Activated CD4-positive, alpha-beta T cell treated with anti-CD3 and anti-CD28 coated beads, Interleukin-2, Interleukin-6, amounts not matched to agents 100 ng/mL and 50 ng/mL, durations not matched to agents 16 hours and 8 hours (primary cell): ENCODE measurements at places on chromosomes 1 and 21.
A peak's percentile ranks its signal among the peaks of the same experiment; 100 is the strongest.

DNA sequence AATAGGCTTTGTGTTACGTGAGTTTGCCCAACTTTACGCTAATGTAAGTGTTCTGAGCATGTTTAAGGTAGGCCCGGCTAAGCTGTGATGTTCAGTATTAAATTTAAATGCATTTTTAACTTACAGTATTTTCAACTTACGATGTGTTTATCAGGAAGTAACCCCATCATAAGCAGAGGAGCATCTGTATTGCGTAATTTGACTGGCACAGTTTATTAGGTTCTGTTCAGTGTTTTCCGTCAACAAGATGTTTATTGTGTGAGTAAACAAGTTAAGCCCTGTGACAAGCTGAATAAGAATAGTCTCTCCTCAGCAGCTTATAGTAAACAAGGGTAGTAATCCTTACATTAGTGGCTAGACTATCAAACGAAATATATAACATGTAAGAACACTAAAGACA, 27.2 kb upstream of the SHISA4 start:
- DNase-seq: no peak

GRCh38 chr1:200143347-200143746, 115.8 kb downstream of the NR5A2 start:
- no peak for DNase-seq

DNA sequence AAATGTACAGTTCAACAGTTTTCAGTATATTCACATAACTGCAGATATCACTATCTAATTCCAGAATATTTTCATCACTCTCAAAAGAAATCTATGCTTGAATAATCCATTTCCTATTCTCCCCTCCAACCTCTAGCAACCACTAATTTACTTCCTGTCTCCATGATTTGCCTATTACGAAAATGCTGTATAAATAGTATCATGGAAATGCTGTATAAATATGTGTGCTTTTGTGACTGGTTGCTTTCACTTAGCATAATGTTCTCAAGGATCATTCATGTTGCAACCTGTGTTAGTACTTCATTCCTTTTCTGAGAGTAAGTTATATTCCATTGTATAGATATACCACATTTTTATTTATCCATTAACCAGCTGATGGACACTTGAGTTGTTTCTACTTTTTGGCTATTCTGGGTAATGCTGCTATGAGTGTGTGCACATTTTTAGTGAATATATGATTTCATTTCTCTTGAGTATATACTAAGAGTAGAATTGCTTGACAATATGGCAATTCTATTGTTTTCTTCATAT, 115.6 kb downstream of the TNFSF18 start:
- no peak for DNase-seq

DNA sequence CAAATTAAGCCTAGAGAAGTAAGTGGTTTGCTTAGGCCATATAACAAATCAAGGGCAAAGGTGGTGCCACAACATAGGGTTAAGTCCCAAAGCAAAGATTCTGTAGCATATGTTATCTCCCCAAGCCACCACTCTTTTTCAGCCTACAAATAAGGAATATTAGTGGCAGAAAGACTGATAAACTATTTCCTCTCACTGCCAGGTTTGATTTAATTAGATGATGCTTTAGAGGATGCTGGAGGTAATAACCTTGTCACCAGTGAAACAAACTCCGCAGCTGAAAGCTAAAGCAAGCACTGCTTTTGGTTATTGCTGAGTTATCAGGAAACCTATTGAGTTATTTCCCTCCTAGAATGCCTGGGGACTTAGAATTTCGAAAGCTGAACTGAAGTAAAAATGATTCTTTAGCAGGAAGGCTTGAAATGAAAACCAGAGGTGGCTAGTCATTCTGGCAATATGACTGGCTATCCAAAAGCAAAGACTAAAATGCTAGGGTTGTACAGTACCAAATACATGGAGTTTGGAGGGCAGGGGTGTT, 145.2 kb downstream of the SYT2 start:
- DNase-seq: peak; percentile 49

DNA sequence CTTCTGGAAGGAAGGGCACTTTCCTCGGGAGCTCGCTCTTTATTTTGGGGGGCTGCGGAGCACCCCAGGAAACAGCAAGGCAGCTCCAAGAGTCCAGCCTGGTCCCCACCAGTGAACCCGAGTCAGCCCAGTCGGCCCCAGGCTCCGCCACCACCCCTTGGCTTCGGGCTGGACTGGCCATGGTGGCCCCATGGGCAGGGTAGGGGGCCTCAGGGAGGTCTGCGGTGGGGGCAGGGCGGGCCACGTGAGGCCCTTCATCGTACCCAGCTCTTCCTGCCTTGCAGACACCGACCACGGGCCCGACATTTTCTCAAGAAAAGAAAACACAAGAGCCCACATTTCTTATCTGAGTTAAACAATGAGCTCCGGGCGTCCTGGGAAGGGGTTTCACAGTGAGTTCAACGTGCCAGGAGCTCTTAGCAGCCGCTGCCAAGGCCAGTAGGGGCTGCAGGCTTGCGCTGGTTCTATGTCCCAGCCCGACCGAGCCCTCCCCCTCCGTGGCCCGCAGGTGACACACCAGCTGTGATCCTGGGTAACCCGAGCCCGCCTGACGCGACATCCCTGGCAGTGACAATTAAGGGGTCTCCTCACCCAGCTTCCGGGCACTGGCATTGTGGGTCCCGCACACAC, 66.2 kb downstream of the PRDM16 start:
- DNase-seq: no peak

- DNase-seq: no peak
Measured at GRCh38 chr21:41536076-41536826, 28.3 kb upstream of the TMPRSS2 start.

- peak; percentile 14 for DNase-seq
Measured at GRCh38 chr1:27153927-27154358, 982 bp downstream of the SLC9A1 start.

DNA sequence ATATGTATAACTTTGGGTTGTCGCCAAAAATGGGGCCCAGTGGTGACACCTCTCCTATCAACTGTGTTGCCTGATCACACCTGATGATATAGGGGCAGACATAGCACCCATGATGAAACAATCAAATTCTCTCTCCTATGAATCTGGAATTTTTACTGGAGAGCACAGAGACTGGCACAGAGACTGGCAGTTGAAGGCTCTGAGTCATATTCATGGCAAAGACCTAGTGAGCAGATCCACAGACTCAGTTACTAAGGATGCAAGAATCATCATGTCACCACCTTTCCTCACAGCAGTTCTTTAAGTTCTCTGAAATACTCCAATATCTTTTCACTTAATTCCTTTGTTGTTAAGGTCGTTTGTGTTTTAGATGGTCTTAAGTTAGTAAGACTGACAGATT, 60.0 kb downstream of the APCS start:
- DNase-seq: no peak

DNA sequence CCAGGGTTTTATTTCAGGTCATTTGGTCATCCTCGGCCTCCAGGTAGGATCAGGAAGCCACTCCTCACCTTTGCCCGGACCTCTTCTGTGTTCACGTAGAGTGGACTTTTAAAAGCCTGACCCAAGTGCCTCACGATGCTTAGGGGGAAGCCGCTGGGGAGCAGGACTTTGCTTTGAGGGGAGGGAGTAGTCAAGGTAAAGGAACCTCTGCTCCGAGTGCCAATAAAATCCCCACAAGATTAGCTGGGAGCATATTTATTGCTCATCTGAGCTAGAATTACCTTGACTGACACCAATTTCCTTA, 603 bp upstream of the DHRS3 start:
- no peak for DNase-seq

GRCh38 chr1:185789501-185790193, 55.5 kb downstream of the HMCN1 start:
- DNase-seq: no peak

DNA sequence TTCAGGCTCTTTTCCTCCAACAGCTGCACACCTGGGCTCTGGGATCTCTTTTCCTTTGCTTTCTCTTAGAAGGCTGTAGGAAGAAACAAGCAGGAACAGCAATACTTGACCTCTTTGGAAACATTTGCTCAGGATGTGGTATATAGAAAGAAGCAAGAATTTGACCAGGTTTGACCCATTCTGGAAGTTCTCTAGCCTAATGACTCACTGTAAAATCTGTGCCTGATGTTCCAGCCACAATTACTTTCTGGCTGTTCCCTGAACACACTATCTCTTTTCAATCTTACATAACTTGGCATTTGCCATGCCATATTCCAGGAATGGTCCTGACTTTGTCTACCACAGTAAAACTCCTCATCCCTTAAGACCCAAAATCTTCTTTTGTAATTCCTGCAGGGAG, 419.9 kb upstream of the DAB1 start:
- DNase-seq: no peak

- DNase-seq: no peak
Measured at GRCh38 chr1:216596281-216596862, 126.9 kb downstream of the ESRRG start.

GRCh38 chr1:204307334-204307883, 52.3 kb downstream of the PLEKHA6 start:
- DNase-seq: no peak

DNA sequence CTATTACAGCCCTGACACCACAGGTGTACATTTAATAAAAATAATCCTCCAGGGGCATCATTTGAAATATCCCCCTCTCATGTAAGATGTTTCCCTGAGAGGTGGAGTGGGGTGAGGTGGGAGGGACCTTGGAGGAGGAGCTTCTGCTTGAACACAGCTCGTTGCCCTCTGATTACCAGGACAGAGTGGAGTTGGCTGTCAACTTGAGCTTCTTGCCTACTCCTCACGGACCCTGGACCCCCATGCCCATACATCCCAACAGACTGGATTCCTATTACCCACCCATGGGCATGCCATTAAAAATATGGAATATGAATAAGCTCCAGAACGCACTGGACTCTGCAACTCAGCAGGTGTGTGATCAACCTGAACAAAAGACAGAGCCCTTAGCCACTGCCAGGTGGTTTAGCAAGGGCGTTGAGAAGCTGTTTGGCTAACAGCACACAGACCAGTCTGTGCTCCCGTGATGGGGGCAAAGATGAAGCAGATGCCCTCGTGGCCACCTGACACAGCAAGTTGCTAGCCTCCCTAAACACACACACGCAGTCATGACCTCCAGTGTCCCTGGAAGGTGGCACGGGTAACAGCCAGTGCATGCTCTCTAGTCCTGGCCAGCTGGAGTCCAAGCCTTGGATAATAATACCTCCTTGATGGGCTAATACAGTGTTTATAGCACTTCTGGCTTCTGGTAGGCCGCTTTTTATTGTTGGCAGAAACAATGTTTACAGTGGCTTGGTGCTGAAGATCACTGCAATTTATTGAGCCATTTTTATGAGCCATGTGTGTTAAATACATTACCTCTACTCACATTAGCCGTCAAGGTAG, 155.0 kb downstream of the TOMM20 start:
- no peak for DNase-seq

DNA sequence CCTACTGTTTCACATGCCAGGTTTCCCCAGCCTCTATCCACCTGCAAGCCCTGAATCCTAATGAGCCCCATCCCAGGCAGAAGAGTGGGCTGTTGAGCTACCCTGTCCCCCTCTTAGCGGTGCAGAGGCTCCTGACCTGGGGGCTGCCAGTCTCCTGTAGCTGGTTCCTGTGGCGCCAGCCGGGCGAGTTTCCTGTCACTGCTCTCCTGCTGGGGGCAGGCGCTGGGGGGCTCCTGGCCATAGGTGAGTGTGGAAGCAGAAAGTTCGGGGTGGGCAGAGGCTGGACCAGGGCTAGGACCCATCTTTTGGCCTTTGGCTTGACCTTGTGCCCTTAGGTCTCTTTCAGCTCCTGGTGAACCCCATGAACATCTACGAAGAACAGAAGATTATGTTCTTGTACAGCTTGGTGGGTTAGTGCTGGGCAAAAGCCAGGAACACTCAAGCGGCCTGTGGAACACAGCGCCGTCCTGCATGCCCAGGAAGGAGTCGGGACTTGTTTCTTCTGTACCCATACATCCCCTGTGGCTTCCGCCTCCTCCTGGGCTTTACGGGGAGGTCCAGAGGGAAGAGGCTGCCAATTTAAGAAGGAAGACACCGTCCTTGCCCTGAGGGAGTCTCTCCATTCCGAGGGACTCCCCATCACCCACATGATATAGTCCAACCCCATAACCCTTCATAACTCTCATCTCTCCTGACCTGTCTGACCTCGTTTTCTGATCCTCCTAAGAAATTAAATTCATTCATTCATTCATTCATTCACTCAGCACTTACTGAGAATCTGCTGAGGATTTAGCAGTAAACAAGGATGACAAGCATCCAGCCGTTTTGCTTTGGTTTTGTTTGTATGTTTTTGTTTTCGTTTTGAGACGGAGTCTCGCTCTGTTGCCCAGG, 939 bp downstream of the DCST1 start:
- DNase-seq: no peak

DNA sequence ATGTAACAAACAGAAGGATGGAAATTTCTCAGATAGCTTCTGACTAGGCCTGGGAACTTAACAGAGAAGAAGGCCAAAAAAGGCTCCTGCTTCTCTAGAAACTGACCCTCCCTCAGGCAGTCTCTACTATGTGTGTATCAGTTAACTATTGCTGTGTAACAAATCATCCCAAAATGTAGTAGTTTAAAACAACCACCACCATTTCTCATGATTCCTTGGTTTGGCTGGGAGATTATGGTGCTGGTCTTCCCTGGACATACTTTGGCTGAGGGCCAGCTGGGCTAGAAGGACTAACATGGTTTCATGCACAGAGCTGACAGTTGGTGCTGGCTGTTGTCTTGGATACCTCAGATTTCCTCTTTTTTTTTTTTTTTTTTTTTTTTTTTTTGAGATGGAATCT, 26.2 kb upstream of the CNN3 start:
- DNase-seq: no peak

DNA sequence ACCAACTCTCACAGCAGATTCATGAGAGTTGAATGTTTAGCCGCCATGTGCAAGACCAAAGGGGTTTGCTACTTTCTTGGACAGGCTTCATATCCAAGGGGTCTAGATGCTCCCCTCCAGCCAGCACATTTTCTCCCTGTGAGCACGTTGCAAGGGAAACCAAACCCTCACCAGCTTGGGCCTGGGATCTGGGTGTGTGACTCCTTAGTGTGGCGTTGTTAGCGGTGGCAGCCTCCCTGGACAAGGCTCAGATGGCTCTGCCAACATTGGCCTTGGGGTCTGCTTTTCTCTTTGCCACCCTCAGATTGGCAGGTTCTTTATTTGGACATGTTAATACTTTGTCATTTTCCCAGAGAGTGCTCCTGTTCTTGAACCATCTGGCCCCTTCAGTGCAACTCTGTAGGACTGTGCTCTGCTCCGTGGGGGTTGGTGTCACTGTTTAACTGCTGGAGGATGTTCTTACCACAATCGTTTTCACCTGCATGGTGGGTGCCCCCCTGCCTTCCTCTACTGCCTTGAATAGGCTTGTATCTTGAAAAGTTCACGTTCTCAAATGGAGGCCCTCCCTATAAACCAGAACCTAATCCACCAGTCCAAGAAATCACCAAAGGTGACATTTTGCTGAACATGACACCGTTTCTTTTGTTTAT, 13.4 kb downstream of the ABCG1 start:
- no peak for DNase-seq
